ENCODE measurements at places on chromosomes 6 and 20.

- no peak for DNase-seq
Observed at GRCh38 chr20:38890497-38890818, 35.8 kb upstream of the FAM83D start.

- no peak for DNase-seq
Observed at GRCh38 chr20:4548552-4548951, 173.2 kb upstream of the PRND start.

- DNase-seq = no peak
Observed at GRCh38 chr20:62227591-62227976, 7.5 kb upstream of the HRH3 start.

DNA sequence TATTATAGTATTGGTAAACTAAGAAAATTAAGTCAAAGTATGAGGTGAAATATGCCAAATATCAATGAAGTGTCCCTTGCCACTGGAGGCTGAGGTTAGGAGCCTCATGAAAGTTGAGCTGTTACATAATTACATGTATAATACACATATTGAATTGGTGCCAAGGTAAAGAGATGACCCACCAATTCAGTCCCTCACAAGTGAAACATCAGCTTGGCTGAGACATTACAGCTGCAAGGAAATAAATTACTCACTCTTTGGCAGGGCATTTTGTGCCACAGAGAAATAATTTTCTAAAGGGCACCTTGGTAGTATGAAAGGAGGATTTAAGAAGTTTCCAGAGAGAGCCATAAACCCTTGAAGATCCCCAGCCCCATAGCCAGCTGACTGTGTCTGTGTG is 127.4 kb downstream of the ADGRG6 start:
- no peak for DNase-seq

GRCh38 chr6:100392423-100392822 is 72.3 kb downstream of the SIM1 start:
- no peak for DNase-seq

GRCh38 chr6:170188571-170189001 is 102.3 kb downstream of the DLL1 start:
- no peak for DNase-seq

- DNase-seq = no peak
Observed at GRCh38 chr6:11614534-11615213, 77.1 kb downstream of the TMEM170B start.

Data from CD4-positive, alpha-beta T cell treated with Interferon gamma for 1 hour (primary cell).